ENCODE measurements at places on chromosomes 1 and 21.

DNA sequence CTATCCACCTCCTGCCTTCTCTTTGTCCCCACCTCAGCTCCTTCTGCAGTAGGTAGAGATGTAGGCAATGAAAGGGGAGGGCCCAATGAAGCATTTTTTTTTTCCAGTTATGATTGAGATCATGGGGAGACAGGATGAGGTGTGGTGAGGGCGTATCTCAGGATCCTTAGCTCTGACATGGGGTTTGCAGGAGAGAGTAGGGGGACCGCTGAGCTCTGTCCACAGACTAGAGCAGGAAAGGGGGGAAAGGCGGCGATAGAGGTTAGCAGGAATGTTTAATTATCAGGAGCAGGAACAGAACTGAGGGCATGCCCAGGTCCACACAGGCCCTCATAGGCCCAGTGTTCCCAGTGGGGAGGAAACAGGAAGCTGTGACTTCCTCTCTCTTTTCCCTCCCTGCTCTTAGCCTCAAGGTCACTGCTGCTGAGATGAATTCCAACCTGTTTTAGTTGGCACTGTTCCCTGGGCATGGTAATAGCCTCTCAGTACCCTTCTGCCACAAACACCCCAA lies 901 bp upstream of the RXFP4 start:
- no peak for DNase-seq

GRCh38 chr1:109923131-109923945 lies 12.7 kb downstream of the CSF1 start:
- DNase-seq: no peak

GRCh38 chr1:175734642-175735041 lies 8.8 kb downstream of the TNR start:
- no peak for DNase-seq

DNA sequence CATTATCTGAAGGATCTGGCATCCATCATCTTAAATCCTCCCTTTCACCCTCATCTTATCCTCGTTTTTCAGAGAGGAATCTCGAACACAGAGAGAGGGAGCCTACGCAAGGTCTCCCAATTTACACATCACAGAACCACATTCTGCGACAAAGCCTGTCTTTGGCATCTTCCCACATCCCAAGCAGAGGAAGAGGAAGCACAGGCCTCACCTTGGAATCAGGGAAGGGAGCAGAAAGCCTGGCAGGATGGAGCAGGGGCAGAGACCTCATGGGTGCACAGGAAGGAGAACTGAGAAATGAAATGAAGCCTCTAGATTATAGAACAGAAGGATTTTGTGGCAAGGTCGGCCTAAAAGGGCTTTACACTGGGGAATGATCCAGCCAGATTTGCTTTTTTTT lies 5.8 kb downstream of the ABCB10 start:
- no peak for DNase-seq

- no peak for DNase-seq
These were observed 235.8 kb upstream of the C1orf105 start for GRCh38 chr1:172184506-172185191.

GRCh38 chr1:36796106-36796590 lies 238.2 kb downstream of the GRIK3 start:
- no peak for DNase-seq

DNA sequence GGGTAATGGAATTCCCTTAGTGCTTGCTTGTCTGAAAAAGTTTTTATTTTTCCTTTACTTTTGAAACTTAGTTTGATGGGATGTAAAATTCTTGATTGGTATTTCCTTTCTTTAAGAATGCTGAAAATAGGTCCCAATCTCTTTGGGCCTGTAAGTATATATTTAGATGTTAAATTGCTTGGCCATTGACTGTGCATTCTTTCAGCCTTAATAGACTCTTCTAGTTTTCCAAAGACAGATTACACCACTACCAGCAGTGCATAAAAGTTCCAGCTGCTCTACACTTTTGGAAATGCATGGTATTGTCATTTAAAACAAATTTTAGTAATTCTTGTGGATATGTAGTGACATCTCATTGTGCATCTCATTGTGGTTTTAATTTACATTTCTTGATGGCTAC lies 464.8 kb upstream of the USP24 start:
- no peak for DNase-seq

DNA sequence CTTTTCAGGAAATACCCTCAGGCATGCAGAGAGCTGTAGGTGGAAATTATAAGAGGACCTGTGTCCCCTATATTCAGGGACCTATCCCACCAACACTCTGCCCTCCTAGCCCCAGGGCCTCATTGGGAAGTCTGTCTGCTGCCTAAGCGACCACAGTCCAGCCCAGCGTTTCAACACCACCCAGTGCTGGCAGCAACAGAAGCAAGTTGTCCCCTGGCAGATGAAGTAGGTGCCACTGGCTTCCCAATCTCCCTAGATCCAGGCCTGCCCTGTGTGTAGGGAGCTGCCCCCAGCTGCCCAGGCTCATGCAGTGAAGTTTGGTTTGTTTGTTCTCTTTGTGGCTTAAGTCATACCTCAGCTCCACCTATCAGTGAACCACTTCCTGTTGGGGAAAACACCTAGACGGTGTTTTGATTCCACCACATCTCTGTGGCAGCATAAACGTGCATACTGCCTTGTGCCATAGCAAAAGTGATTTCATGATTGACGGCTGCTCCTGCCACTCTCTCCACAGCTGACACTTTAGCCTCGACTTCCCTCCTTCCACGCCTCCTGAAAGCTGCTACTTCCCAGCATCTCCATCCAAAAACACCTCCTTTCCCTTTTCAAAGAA lies 8.1 kb upstream of the LEFTY1 start:
- peak; percentile 68 for DNase-seq

- no peak for DNase-seq
These were observed 941 bp downstream of the ELAVL4 start for GRCh38 chr1:50109647-50110075.

GRCh38 chr1:7898962-7899361 lies 41.7 kb downstream of the TNFRSF9 start:
- no peak for DNase-seq

GRCh38 chr1:11501491-11501897 lies 22.5 kb downstream of the DISP3 start:
- DNase-seq: peak; percentile 7

DNA sequence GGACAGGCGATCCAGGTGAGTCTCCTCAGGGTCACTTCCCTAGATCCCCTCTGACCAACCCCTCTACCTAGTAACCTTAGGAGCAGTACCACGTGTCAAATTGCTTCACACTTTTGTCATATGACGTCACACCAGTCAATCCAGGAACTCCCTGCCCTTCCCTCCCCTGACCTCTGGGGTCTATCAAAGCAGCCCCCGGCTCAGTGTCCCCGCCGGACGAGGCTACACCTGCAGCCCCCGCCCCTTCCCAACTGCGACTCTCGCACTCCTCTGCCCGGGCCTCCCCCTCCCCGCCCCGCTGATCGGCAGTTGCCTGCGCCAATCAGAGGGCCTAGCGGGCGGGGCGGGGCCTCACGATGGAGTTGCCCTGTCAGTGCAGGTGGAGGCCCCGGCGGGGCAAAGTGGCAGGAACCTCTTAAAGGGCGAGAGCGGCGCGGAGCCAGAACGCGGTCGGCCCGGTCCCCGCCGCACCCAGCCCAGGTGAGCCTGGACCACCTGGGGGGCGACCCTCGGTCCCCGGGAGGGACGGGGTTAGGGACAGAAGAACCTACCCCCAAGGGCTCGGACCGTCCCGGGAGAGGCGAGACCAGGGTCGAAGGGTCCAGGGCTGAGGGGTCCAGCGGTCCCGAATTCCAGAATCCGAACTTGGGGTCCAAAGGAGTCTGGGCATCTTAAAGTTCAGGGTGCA lies 27.5 kb upstream of the EPB41 start:
- DNase-seq: peak; percentile 93

DNA sequence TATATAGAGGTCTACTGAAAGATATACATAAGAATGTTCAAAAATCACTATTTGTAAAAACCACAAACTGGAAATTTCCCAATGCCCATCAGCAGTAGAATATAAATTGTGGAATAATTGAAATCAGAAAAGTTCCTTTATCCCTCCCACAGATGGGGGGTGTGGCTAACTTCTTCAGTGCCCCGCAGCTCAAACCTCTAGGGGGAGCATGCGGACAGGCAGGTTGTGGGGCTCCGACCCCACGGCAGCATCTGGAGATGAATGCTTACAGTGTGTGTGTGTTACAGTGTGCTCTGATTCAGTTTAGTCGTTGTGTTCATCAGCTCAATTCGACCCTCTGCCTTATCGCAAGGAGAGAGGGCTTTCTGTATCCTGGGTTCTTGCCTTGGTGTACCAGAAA lies 262.1 kb upstream of the LRRC7 start:
- DNase-seq: no peak

DNA sequence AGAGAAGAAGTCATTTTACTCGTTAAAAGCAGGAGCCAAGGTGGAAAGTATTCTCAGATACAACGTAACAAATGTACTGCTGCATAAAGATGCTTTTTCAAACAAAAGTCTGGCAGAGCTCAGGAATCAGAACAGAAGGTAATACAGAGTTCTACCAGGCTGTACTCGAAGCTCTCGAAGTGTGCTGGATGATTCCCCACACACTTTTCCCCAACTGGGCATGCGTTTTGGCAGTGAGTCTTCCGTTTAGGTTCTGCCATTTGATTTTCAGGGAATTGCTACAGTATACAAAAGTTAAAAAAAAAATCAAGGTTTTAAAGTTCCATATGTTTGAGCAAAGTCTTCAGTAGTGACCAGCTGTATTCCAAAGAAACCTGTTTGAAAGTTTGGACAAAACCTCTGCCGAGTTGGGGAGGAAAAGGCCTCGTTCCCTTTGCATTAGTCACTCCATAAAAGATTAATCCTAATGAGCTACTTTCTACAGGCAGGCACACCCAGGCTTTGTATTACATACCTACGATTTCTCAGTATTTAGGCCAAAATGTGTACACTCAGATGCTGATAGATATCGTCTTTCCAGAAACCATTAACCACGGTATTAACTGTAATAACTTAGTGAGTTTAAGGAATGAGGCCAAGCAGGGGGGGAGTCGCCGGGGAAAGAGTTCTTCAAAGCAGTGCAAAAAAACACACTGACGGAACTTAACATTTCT lies 477.1 kb downstream of the LMO4 start:
- DNase-seq: no peak

- DNase-seq: no peak
These were observed 22.1 kb upstream of the NFASC start for GRCh38 chr1:204848579-204848978.

DNA sequence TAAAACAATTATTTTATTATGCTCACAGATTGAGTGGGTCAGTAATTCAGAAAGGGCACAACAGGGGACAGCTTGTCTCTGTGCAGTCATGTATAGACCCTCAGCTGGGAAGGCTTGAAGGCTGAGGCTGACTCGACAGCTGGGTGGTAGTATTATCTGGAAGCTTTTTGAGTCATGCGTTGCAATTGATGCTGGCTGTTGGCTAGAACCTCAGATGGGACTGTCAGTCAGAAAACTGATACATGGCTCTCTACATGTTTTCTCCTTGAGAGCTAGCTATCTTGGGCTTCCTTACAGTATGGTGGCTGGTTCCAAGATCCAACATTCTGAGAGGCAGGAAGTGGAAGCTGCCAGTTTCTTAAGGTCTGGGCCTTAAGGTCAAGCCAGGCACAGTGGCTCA lies 61.5 kb upstream of the SELENON start:
- DNase-seq: no peak

DNA sequence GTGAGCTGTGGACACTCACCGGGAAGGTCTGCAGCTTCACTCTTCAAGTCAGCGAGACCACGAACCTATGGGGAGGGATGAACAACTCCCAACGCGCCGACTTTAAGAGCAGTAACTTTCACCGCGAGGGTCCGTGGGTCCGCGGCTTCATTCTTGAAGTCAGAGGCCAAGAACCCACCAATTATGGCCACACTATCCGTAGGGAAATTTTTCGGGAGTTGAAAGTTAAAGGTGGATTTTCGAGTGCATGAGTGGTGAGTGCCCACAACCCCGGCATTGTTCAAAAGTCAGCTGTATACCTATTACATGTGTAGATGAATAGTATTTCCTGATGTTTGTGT lies 19.7 kb downstream of the EXOC8 start:
- DNase-seq: no peak

- DNase-seq: no peak
These were observed 41.7 kb downstream of the EDN2 start for GRCh38 chr1:41442697-41443251.

- no peak for DNase-seq
These were observed 13.4 kb upstream of the AGTRAP start for GRCh38 chr1:11722538-11722937.

GRCh38 chr1:157162345-157162744 lies 24.1 kb upstream of the ETV3 start:
- DNase-seq: no peak

GRCh38 chr1:193538680-193539079 lies 352.3 kb upstream of the B3GALT2 start:
- peak; percentile 20 for DNase-seq

- DNase-seq: no peak
These were observed 190.1 kb downstream of the BARHL2 start for GRCh38 chr1:90526954-90527353.

DNA sequence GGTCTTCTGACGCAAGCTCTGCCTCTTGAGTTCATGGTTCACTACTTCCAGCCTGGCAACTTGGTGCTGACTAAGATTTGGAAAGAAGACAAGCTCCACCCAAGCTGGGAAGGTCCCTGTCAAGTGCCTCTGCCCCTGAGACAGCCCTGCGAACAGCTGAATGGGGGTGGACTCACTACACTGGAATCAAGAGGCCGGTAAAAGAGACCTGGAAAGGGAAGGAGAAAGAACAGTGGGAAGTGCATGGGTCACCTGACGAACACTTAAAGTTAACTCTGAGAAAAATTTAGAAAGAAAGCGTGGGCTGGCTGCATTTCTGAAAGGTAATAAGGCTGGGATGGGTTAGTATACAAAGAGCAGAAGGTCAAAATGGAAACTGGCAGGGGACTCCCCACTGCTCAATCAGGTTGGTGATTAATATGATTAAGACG lies 26.1 kb upstream of the ZNF496 start:
- DNase-seq: no peak

DNA sequence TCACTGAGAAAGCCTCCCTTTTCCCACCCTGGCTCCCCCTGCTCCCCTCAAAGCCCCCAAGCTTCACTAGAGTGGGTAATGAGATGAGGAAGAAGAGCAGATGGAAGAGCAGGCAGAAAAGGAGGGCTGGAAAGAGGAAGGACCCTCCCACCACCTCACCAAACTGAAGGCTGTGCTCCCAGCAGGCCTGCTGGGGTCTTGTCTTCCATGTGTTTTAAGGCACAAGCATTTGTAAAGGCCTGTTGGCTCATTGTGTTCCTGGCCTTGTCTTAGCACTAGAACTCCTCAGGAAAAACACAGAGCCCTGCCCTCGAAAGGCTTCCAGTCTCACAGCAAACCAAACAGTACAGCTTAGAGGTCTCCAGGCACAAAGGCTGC lies 51.5 kb downstream of the TOMM20 start:
- no peak for DNase-seq

- DNase-seq: no peak
These were observed 10.4 kb upstream of the MRPL9 start for GRCh38 chr1:151773702-151774101.

GRCh38 chr1:98045211-98045766 lies 124.5 kb upstream of the DPYD start:
- DNase-seq: peak; percentile 9

DNA sequence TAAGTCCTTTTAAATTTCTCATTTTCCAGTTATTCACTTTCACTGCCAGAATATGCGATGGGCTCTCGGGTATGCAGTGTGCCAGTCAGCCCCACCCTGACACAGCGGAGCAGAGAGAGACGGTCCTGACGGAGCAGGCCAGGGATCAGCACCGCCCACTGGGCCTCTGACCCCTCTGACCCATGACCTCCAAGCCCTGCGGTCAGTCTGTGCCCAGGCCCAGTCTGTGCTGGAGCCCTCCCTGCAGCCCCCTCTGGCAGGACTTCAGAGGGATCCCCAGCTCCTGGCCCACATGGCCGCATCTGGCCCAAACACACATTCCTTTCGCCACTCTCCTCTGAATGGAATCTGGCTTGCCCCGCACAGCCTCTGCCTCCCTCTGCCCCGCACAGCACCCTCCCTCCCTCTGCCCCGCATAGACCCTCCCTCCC lies 43.4 kb upstream of the COL6A2 start:
- DNase-seq: no peak
